ENCODE measurements at places on chromosomes 2 and 18. TPM values are rescaled to one million over a fixed set of nuclear protein-coding genes. Genes with fewer than 3 reads are reported as not detected.

- no peak for DNase-seq
- H3K4me1 ChIP-seq: no peaks in the 10 kb centered on the region
- H3K27me3 ChIP-seq: peaks cover 43% of the 10 kb centered on the region
- no peak overlapping the region for H3K27ac ChIP-seq
Measured at GRCh38 chr2:1979569-1979968, 235.3 kb upstream of the PXDN start.

DNA sequence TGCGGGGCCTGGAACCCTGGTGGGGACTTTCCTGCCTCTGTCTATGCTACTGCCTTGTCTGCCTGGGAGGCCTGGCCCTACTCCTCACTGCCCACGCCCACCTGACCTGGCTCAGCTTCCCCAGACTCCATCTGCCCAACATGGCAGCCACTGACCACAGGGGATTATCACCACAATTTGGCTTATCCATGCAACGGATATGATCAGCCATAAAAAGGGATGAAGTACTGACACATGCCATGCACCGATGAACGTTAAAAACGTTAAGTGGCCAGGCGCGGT lies 5.9 kb upstream of the KCNF1 start:
- H3K27me3 ChIP-seq: no peaks in the 10 kb centered on the region
- peaks cover 9% of the 10 kb centered on the region for H3K4me1 ChIP-seq
- H3K27ac ChIP-seq: no peak overlapping the region
- no peaks in the 10 kb centered on the region for H3K36me3 ChIP-seq
- H3K4me3 ChIP-seq: no peak overlapping the region

- DNase-seq: no peak
- H3K36me3 ChIP-seq: no peaks in the 10 kb centered on the region
- no peak overlapping the region for H3K4me3 ChIP-seq
- H3K27me3 ChIP-seq: no peaks in the 10 kb centered on the region
- H3K4me1 ChIP-seq: peaks cover 29% of the 10 kb centered on the region
Measured at GRCh38 chr2:33214436-33214835, 262.0 kb upstream of the RASGRP3 start.

DNA sequence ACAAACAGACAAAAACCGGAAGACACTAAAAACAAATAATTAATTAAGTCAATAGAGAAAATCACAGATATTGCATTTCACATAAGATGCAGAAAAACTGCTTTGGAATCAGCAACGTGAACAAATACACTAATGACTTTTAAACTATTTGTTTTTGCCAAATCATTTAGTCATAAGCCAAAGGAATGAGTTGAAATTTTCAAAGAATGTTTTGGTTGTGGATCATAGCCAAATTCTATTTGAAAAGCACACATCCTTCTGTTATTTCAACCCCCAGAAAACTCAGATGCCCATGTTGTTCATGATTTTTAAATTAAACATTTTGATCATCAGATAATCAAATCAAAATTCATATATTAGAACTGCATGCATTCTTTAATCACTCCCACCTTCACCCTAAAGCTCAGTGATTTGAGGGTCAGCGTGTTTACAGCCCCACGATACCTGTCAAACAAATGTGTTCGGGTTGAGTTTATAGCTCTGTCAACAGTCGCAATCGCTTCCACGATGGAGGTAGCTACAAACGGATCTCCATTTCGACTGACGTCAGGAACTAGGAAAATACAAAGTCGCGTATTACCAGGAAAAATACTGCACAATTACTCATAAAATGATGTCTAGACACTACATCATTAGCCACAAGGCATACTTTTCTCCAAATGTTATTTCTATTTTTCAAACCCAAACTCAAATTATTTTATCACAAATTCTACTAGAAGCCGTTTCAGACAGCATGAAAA lies 90.2 kb downstream of the PXDN start:
- peaks cover 50% of the 10 kb centered on the region for H3K36me3 ChIP-seq
- H3K4me3 ChIP-seq: no peak overlapping the region
- H3K4me1 ChIP-seq: peaks cover 28% of the 10 kb centered on the region
- no peaks in the 10 kb centered on the region for H3K27me3 ChIP-seq
- peak; percentile 62 for DNase-seq

The DOK6 gene
- not detected for total RNA-seq

GRCh38 chr2:118442046-118442445 lies 353.8 kb downstream of the INSIG2 start:
- no peaks in the 10 kb centered on the region for H3K36me3 ChIP-seq
- peaks cover 12% of the 10 kb centered on the region for H3K4me1 ChIP-seq
- DNase-seq: no peak
- no peak overlapping the region for H3K4me3 ChIP-seq
- no peak overlapping the region for H3K27ac ChIP-seq

The CTAGE1 gene
- not detected for total RNA-seq

All from PC-3 (cell line).